NCI-H2081 treated with DMSO at 0.1 percent for 48 hours (cell line): ENCODE measurements at places on chromosomes 6 and 20.

DNA sequence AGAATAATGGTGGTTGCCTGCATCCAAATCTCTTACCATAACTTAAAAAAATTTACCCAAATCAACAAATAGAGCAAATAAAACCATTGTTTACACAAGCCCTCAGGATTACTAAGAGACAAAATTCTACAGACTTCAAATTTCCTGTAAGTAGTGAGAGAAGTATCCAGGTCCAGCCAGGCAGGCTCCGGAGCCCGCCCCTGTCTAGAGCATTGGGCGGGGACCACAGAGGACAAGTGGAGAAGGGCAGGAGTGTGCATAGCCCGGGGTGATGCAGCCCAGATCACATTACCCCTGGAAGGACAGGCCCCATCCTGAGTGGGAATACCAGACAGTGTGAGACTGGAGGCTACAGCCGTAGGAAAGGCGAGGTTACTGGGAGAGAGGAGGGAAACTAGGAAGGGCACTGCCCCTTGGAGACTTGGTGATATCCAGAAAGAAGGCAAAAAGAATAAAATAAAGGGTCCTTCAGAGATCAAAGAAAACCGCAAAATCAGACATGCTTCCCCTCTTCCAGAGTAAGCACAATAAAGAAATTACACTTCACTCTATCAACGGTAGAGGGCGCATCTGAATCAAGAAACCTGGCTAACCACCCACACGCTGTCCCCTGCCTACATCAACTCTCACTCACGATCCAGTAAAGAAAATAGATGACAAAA, 26.6 kb downstream of the RIN2 start:
- no peak for DNase-seq

DNA sequence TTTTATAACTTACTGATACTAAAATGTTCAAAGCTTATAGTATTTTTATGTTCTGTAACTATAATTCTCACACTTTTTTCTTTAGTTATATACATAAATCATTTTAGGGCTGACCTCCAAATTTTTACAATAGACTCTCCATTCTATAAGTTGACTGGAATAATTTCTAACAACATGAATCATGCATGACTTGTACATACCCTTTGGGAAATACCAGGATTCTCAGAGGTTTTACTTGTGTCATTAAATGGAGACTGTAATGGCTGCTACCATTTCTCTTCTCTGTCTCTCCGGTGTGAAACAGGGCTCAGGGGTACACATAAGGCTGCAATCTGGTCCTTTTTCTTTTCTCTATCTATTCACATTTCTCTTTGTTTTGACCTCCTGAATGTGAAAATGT, 222.2 kb upstream of the FLRT3 start:
- DNase-seq: no peak

DNA sequence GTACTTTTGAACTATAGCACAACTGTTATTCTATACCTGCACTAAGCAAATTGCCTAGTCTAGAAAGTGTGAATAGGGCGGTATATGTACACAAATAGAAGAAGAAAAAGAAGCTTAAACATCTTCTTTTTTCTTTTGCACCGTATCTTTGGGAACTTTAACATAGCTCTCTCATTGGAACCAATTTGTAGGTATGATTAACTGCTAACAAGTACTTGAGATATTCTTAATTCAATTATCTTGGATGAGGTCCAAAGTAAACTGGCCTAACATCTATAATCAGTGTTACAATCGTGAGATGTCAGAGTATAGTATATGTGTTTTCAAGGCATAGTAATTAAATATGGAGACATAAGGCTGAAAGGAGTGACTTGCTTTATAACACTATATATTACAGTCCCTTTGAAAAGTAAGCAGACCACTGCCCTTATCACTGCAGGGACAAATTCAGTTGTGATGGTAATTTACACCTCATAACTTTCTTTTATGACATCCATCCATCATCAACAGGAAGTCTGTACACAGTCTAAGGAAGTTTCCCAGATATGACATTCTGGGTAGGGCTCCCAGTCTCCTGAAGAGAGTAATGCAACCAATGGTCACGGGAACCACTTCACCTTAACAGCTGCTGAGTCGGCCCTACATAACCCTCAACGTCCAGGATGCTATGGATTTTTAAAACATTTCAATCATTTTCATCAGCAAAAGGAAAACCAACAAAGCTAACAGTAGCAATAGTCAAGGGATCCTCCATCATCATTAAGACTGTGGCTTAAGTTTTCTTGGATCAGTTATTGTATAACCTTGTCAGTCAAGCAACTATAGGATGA, 37.6 kb downstream of the NKAIN2 start:
- DNase-seq: peak; percentile 94

- no peak for DNase-seq
Measured at GRCh38 chr6:117007659-117008058, 130.6 kb downstream of the RFX6 start.

DNA sequence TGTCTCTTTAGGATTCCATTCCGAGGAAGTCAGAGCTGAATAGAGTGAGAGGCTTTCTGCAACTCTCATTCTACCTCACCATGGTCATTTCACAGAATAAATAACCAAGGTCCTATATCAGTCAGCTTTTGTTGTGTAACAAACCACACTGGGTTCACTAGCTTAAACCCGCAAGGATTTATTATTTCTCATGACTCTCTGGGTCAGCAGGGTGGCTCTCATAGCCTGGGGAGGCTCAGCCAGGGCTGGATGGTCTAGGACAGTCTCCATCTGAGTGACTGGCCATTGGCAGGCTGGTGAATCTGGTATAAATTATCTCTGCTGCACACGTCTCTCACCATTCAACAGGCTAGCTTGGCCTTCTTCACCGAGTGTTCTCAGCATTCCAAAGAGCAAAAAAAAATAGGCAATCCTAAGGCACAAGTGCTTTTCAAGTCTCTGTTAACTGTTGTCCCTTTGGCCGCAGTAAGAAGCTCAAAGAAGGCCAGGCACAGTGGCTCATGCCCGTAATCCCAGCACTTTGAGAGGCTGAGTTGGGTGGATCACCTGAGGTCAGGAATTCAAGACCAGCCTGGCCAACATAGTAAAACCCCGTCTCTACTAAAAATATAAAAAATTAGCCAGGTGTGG, 39.7 kb downstream of the ISM1 start:
- DNase-seq: no peak
